ENCODE measurements at places on chromosomes 5 and 9.

DNA sequence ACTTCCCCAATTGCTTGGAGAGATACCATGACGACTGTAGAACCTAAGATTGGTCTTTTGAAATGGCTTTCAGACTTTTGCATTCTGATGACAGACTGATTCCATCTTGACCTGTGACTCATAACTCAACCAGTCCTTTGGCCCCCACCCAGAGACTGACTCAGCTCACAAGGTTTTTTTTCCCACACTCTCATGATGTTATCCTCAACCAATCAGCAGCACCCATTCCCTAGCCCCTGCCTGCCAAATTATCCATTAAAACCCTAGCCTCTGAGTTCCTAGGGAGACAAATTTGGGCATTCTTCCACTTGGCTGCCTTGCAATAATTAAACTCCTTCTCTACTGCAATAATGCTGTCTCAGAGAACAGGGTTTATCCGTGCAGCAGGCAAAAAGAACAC, 1263.3 kb upstream of the CDH9 start:
- DNase-seq: no peak

GRCh38 chr5:51194671-51195070, 188.6 kb upstream of the ISL1 start:
- DNase-seq: no peak

DNA sequence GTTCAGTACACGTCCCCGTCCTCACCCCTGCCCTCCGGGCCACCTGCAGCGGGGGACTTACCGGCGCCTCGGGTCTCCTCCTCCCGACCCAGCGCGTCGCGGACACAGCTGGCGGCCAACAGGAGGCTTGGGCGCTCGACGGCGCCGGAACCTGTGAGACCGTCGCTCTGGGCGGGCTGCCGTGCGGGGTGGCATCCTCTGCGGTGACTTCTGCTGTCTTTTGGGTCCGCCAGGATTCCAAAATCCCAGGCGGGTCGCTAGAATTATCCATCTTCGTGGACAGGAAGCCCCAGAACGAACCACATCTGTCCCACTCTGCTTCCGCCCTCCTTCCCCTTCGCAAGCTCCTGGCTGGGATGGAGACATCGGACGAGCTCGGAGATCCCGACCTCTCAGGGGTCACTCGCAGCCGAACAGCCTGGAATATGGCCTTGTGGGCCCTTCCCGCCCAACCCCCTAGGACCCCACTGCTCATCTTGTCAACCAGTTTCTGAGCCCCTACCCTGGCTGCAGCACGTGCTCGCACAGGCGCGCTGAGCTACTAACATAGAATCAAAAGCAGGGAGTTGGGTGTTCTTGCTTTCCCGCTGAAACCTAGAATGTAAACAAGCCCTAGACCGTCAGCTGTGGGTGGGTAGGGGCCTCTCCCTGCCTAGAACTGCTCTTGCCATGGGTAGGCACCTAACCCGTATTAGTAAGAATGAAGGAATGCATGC, 947 bp upstream of the MARCHF3 start:
- no peak for DNase-seq

- DNase-seq: no peak
These were observed 36.0 kb downstream of the HMGXB3 start for GRCh38 chr5:150036513-150036912.

DNA sequence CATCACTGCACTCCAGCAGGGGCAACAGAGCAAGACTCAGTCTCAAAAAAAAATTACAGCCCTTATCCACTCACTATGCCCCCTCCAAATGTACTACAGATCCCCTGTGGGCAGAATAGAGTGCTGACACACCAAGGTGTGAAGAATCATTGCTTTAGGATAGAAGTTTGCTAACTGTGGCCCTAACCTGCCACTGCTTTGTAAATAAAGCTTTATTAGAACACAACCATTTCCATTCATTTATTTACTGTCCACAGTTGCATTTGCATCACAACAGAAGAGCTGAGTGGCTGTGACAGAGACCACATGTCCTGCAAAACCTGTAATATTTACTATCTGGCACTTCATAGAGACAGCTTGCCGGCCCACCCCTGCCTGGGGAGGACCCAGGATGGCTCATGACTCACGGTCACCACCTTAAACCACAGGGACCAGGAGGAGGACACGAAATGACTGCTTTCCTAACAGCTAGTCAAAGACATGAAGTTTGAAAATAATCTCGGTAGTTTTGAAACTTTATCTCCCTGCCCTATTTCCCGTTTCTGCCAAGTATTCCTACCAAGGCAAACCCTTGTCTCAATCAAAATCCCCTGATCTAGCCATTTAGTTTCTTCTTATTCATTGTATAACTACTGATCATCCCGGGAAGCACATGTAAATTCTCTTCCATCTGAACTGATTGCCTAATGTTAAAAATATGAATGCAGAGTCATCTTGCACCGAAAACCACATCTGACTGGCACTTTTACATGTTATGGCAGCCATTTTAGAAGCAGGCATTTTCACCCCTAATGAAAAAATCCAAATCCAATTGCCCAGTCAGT, 206.1 kb downstream of the SLIT3 start:
- no peak for DNase-seq

DNA sequence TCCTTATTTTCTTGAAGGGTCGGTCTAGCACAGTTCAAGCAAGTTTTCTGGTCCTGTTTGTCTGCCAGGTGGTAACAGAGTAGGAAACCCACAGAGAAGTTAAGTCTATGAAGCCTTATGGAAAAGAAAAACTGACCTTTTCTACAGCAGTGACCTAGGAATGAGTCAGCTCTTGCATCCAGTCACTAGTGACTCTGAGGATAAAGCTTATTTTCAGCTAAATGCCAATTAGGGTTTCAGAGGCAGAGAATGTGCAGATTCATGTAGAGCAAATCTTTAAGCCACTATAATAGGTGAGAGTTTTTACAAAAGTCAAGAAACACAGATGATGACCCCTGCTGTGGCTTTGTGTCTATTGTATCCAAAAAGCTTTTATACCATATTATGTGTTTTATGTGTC, 100.7 kb downstream of the CWC27 start:
- DNase-seq: no peak

- no peak for DNase-seq
These were observed 33.2 kb downstream of the TNC start for GRCh38 chr9:115084709-115085108.

DNA sequence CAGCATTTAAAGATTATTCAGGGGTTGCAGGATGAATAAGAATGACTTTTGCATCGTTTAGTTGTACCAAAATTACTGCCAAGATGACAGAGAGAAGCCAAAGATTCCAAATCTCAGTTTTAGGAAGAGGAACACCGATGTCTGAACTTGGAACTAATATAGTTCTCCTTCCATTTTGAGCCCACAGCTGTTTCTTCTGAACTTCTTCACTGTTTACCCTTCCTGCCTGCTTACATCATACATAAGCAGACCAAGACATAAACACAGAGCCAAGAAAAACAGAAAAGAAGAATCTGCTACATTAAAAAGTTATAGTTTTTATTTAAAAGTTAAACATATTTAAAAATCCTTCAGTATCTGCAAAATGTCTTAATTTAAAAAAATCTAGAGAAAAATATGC, 146.9 kb upstream of the RAPGEF1 start:
- no peak for DNase-seq

GRCh38 chr5:172920447-172920849, 38.8 kb upstream of the RPL26L1 start:
- no peak for DNase-seq

- DNase-seq: no peak
These were observed 150.2 kb upstream of the SLC12A2 start for GRCh38 chr5:127933348-127933747.

DNA sequence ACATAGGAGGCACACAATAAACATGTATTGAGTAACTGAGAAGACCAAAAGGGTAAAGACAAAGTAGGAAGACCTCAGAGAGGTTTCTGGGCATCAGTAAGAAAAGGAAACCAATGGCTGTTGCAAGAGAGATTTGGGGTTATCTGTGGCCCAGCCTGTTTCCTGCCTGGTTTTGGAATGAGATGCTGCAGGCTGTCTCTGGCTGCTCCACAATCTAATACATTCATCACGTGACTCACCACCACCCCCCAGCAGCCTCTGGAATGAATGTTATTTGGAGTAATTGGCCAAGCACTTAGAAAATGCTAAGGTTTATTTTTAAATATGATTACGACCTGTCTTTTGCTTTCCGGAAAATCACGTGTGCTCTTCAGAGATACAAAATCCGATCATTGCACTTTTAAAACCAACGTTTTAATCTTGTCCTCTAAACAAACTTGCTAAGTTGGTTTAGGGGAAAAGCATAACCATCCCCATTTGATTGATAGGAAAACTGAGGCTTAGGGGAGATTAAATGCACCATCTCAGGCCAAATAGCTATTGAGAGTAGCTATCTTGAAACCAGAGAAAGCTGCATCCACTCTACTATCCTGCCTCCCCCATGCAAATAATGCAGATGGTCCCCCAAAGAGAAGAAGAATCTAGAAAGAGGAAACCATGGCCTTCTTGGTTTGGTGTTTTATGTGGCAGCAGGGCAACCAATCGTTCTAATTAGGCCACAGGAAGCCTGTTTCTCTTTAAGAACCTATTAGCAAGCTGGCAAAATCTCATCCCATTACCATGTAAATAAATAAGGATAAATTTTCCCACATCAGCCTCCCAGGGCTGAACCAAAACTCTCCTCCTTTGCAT, 151.8 kb upstream of the ADRA1B start:
- no peak for DNase-seq

- no peak for DNase-seq
These were observed 1.4 kb upstream of the FOXI1 start for GRCh38 chr5:170104299-170104698.

- no peak for DNase-seq
These were observed 28.3 kb downstream of the PAEP start for GRCh38 chr9:135589596-135590485.

- DNase-seq: no peak
These were observed 55.0 kb downstream of the PJA2 start for GRCh38 chr5:109354761-109355160.

DNA sequence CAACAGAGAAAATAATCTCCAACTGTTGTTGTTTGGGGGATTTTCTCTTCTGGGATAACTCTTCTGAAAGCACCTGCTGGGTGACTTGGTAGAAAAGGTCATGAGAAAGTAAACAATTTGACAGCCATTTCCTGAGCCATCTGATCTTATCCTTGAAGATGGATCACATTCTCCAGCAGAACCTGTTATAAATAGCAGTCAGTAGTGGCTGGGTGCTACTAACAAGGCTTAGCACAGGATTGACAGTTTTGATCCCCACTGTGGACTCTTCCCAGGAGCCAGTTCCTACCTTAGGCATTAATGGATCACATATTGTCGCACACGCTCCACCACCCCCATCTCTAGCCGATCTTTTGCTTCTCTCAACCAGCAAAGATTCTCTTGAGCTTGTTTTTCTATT, 220.2 kb downstream of the PLK2 start:
- DNase-seq: no peak

GRCh38 chr9:77960356-77961153, 71.1 kb downstream of the GNAQ start:
- no peak for DNase-seq

DNA sequence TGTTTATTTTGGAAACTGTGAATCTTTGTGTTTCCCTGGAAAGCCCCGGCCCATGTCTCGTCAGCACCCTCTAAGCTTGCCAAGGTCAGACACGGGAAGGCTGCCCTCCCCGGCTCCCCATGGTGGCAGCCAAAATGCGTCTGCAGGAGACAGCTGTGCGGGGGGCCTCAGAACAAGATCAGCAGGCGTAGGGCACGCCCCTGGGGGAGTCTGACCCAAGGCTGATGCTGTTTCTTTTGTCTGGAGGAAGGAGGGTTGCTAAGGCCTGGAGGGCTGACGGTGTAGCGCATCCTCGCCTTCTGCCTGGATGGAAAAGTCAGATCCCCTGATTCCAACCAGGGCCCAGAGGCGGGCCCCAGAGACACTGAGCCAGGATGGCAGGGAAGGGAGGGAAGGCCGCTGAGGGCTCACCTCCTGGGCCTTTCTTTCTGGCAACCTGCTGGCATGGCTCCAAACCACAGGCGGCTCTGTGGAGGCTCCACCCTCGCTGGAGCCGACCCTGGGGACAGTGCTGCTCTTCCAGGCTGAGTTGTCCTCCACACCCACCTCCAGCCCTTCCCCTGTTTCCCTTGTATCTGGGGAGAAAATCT, 57.2 kb downstream of the OLFM1 start:
- no peak for DNase-seq

- DNase-seq: no peak
These were observed 271.6 kb downstream of the RAB3C start for GRCh38 chr5:58854441-58854840.

GRCh38 chr5:96973532-96974401, 37.9 kb downstream of the LNPEP start:
- DNase-seq: no peak

DNA sequence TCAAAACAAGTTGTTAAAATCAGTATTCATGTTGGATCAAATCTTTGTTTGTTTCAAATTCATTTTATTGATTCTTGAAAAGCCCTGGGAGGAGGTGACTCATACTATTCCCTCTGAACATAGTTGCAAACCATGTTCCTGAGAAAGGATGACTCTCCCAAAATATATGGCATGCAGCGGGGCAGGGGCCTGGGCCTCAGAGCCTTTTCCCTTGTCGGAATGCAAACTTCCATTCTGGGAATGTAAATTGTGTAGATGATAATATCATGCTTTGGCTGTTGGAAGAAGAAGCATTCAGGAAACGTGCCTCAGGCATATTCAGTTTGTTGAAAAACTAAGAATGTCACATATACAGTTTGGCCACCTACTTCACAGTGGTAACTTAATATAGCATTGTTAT, 242.0 kb downstream of the AUH start:
- DNase-seq: no peak

GRCh38 chr5:99706160-99706559, 777.4 kb upstream of the CHD1 start:
- no peak for DNase-seq

GRCh38 chr5:17154211-17154996, 63.0 kb upstream of the BASP1 start:
- DNase-seq: no peak

GRCh38 chr5:100860407-100860806, 42.7 kb downstream of the ST8SIA4 start:
- no peak for DNase-seq

- DNase-seq: no peak
These were observed 2.6 kb upstream of the NSD1 start for GRCh38 chr5:177131019-177131320.
